ENCODE measurements at places on chromosomes 7 and 10. TPM values are rescaled to one million over a fixed set of nuclear protein-coding genes. Genes with fewer than 3 reads are reported as not detected.

Gene MPP7
- total RNA-seq, result 23.4 TPM

Gene WEE2
- not detected for total RNA-seq

Gene ALOX5
- total RNA-seq, result 14.2 TPM

Gene CPN1
- total RNA-seq, result not detected

Gene KCP
- 0.69 TPM for total RNA-seq

Gene CTNNA3
- total RNA-seq, result 3.6 TPM

Gene SPDYE1
- total RNA-seq, result not detected

Gene LRRC72
- not detected for total RNA-seq

Gene CELF2
- total RNA-seq, result 168 TPM

Gene HEPACAM2
- total RNA-seq, result not detected

Gene CALHM2
- 124 TPM for total RNA-seq

Gene HHEX
- 0.37 TPM for total RNA-seq

Gene SLC13A1
- total RNA-seq, result not detected

Gene GJD4
- total RNA-seq, result not detected

Gene BICC1
- total RNA-seq, result 0.06 TPM

Gene ZDHHC4
- total RNA-seq, result 38.2 TPM

Gene DNMBP
- 6.0 TPM for total RNA-seq

Gene ATG9B
- 11.1 TPM for total RNA-seq

Gene PRSS2
- not detected for total RNA-seq

Gene FEZF1
- total RNA-seq, result not detected

Gene GOLGA7B
- 10.8 TPM for total RNA-seq

Gene LAMB1
- total RNA-seq, result not detected
